Activated CD8-positive, alpha-beta memory T cell treated with anti-CD3 and anti-CD28 coated beads for 1 hour (primary cell): ENCODE measurements at places on chromosomes 3 and 15.

GRCh38 chr15:44132057-44132456 lies 63.0 kb downstream of the FRMD5 start:
- DNase-seq, result no peak

DNA sequence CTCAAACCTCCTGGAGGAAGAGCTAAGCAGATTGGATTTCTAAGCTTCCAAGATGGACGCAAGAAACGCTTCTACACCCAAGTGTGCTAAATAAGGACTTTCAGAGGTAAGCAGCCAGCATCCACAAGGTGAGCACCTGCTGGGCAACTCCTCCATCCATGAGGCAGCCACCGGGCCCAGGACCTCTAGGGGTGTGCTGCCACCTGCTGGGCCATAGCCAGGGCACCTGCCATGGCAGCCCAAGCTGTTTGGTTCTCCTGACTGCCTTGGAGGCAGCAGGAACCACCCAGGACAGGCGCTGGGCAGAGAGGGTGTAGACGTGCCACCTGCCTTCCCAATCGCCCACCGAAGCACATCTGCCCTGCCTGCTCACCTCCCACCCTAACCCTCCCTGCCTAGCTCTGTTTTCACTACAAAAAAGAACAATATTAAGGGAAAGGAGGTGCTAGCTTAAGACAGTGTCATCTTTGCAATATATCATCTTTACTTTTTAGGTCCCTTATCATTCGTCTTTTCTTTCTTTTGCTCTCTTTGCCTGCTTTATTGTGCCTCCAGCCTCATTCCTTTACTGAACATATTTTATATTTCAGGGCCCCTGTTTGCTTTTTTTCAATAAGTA lies 12.9 kb downstream of the C15orf62 start:
- DNase-seq, result no peak

DNA sequence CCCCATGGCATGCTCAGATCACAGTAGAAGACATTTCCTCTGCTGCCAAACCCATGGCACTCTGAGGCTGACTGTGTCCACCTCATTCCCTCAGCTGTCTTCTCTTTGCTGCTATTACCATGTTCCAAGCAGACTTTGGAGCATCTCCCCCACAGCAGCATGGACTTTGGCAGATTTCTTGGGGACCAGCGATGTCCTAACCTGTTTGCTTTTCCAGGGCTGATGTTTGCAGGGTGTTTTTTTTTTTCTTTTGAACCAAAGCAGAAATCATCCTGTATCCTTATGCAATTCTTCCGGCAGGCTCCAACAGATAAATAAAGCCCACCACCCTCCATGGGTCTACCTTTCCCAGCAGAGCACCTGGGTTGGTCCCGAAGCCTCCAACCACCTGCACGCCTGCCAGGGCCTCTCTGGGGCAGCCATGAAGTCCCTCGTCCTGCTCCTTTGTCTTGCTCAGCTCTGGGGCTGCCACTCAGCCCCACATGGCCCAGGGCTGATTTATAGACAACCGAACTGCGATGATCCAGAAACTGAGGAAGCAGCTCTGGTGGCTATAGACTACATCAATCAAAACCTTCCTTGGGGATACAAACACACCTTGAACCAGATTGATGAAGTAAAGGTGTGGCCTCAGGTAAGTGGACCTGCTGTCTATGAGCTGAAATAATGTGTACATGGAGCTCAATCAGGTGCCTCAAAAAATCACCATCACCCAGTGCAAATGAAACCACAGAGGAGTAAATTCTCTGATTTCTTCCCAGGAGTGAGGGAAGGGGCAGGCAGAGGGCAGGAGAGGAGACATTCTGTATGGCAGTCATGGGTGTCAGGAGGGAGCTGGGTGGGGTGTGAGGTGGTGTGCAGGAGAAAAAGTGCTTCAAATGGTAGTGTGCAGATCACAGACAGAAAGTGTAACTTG lies at the start of gene AHSG:
Gene AHSG (plus strand): TSS at position 340 of the 916 bp plus-strand sequence. CDS start 82 bp downstream, at position 422.
- no peak for DNase-seq

- DNase-seq, result no peak
Observed at GRCh38 chr3:58026598-58026997, 18.4 kb downstream of the FLNB start.

DNA sequence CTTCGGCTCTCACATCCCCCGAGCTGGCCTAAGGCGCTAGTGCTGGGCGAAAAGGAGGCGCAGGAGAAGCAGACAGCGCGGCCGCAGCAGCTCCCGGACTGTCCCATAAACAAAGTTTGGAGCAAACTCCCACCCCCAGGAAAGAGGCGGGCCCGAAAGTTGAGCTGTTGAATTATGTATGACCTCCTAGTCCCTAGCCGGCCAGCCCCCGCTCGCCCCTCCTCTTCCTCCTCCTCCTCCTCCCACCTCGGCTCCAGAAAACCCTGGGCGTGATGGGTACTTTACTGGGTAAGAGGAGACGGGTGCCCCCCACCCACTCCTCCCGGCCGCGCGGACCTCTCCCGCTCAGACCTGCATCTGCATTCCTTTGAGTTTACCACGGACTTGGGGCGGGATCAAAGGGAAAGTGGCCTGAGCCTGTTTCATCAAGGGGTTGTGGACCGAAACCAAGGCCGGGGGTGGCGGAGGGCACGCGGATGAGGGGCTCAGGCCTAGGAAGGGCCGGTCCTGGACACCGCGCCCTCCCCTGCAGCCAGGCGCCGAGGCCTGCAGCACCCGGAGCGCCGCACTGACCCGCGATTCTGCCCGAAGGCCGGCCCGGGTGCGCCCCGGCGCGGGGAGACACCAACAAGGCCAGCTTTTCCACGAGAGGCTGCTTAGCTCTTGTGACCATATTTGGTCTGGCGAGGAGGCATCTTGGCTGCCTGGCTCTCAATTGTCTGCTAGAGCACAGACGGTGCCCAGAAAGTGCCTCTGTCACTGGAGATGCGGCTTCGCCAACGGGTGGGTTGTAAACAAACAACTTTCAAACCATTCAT lies at the start of gene WWTR1:
Gene WWTR1 (minus strand): TSS at position 100 of the 818 bp plus-strand sequence. CDS start 719 bp downstream, outside the sequence.
- no peak for DNase-seq

- no peak for DNase-seq
Observed at GRCh38 chr15:78977591-78978347, 32.9 kb upstream of the CTSH start.

DNA sequence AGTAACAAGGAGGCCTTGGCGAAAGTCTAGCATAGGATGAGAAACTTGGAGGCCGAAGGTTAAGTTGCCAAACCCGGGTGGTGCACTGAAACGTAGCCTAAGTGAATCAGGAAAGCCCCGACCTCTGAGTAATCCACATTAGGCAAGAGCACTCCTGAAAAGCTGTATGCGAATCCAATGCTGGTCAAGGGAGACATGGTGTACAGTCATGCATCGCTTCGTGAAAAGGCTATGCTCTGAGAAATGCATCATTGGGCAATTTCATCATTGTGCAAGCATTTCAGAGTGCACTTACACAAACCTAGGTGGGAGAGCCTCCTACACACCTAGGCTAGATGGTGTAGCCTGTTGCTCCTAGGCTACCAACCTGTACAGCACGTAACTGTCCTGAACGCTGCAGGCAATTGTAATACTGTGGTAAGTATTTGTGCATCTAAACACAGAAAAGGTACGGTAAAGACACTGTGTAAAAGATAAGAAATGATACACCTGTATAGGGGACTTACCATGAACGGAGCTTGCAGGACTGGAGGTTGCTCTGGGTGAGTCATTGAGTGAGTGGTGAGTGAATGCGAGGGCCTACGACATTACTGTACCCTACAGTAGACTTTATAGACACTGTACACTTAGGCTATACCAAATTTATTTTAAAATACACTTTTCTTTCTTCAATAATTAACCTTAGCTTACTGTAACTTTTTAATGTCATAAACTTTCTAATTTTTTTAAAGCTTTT lies 222.5 kb downstream of the SHQ1 start:
- no peak for DNase-seq

DNA sequence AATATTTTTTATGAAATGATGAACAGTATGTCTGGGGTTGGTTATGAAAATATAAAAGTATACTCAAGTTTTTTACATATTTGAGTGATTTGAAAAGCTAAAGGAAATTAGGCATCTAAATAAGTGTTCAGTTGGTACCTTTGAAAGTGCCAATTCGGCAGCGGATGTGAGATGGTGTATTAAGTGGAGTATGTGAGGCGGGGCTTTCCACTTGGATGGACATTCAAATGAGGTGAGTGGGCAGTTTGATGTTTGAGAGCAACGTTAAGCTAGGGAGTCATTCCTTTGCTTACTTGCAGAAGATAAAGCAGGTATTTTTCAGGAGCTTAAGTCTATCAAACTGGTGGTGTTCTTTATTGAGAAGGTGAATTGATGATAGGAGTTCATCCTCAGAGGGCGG lies 189.0 kb upstream of the GOLIM4 start:
- DNase-seq, result no peak

DNA sequence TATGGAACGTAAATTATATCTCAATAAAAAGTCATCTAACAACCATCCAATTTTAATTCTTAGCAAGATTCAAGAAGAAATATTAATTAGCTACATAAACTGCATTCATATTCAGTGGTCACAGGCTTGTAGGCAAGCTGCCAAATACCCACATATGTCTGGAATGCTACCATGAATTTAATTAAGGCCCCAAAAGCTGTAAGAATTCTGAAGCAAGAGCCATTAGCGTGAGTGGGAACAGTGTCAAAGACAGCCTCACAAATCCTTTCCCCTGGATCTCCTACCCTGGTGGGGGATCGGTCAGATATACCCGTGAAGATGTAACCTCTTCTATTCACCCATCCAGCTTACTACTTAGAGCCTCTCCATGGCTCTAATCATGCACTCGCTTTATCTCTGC lies 40.0 kb downstream of the ATG7 start:
- DNase-seq, result no peak

DNA sequence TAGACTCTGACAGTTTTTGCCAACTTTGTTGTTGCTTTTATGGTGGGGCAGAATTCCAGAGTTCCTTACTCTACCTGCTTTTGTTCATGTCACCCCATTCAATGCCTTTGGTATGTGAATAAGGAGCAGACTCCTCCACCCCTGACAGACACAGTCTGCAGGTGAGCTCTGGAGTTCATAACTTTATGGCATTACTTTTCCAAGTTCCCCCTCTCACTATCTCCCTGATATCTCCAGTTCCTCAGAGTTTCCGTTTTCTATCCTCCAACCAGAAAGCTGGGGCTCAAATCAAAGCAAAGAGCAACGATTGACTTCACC lies 23.1 kb upstream of the MTMR10 start:
- no peak for DNase-seq

- no peak for DNase-seq
Observed at GRCh38 chr3:10108091-10108490, at the start of gene FANCD2OS. Gene FANCD2OS (minus strand): TSS chr3:10108255. CDS start chr3:10104774, 3,481 bp downstream.

DNA sequence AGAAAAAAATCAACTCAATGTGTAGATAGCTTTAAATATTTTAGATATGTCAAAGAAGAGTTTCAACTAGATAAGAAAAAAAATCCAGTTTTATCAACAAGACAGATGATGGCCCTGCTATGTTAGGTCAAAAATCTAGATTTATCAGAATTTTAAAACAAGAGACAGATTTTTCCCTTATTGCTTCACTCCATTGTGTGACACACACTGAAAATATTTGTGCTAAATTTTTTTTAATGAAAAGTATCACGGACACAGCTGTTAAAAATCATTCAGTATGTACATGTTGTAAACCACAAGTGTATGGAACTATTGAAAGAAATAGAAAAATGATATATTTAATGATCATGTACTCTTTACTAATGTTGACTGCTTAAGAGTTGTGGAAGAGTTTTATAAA lies 43.6 kb downstream of the FOXB1 start:
- no peak for DNase-seq

GRCh38 chr3:43191116-43191515 lies 85.2 kb upstream of the POMGNT2 start:
- no peak for DNase-seq

DNA sequence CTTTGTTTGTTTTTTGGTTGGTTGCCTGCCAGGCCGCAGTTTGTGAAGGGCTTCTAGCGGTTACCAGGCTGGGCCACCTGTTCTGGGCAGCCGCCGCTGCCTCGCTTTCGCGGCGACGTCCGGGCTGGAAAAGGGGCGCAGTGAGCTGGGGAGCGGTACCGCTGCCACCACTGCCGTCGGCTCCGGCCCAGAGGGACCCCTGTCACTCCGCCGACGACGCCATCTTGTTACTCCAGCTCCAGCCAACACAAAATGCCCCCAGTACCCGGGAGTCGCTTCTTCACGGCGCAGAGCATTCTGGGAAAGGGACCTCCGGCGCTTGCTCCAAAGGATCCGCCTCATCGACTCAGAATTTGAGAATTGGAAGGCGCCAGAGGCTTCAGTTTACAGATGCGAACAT lies 238.8 kb downstream of the CDIN1 start:
- DNase-seq, result no peak

- no peak for DNase-seq
Observed at GRCh38 chr15:31241888-31242522, 84.6 kb upstream of the KLF13 start.

GRCh38 chr3:26171006-26171405 lies 381.1 kb downstream of the OXSM start:
- DNase-seq, result no peak

DNA sequence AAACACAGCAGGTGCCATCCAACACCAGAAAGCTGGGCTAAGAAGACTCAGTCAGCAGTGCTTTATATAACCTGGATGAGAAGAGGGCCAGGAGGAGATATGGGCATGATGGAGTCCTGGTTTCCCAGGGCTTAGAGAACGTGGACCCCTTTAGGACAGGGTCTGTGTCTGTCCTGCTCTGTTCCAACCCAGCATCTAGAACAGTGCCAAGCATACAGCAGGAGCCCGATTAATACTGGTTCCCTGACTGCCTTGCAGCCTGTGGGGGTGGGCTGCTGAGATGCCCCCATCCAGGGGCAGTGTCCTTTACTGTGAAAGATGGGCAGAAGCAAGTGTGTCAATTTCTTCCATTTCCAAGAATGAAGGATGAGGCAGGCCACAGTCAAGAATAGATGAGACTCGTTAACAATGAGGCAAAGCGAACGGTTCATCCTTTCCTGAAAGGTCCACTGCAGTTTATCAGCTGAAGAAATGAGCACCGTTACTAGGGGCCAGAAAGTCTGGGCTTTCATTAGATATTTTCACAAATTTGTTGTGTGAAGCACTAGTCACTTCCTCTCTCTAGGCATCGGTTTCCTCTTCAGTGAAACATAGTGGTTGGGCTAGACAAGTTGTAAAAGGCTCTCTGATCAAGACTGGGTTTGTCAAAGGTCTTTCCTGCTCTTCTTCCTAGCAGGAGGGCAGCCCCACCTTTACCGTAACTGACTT lies 72.0 kb upstream of the HERC1 start:
- DNase-seq, result no peak

GRCh38 chr3:9119331-9119730 lies 130.1 kb downstream of the SRGAP3 start:
- DNase-seq, result no peak

GRCh38 chr3:53718462-53718861 lies 127.8 kb downstream of the CHDH start:
- DNase-seq, result no peak

DNA sequence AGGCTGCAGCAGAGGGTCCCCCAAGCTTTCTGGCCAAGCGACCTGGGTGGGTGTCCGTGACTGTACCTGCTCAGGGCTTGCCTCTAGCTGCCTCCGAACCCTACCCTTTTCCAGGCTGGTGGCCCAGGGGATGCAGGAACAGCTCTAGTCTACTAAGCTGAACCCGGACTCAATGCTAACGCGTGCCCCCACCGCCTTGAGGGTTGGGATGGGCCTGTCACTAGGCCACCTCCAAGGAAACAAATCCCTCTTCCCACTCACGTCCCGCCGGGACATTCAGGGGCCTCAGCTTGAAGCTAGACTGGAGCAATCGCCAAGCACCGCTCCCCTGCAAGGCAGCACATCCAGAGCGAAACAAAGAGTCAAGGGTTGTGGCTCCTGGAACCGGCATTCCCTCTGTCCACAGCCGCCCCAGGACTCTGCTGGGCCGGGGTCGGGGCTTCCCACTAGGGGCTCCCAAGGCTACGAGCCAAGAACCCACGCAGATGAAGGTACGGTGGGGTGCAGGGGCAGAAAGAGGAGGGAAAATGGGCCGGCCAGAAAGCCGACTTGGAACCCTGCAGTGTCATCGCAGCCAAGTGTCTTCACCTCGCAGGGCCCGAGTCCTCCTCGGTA lies 2.9 kb downstream of the FBXL22 start:
- no peak for DNase-seq
